Stimulated activated CD4-positive, alpha-beta T cell treated with anti-CD3 and anti-CD28 coated beads, Interleukin-1b, Interleukin-23, amount 100 ng/mL, for 48 hours (primary cell): ENCODE measurements at places on chromosomes 3 and 15.
A peak's percentile ranks its signal among the peaks of the same experiment; 100 is the strongest.

- no peak for DNase-seq
Observed at GRCh38 chr15:93801206-93801605, 430.2 kb upstream of the MCTP2 start.

GRCh38 chr3:50111757-50112156 lies 23.0 kb downstream of the RBM5 start:
- no peak for DNase-seq

- no peak for DNase-seq
Observed at GRCh38 chr3:20125897-20126296, 60.1 kb downstream of the SGO1 start.

DNA sequence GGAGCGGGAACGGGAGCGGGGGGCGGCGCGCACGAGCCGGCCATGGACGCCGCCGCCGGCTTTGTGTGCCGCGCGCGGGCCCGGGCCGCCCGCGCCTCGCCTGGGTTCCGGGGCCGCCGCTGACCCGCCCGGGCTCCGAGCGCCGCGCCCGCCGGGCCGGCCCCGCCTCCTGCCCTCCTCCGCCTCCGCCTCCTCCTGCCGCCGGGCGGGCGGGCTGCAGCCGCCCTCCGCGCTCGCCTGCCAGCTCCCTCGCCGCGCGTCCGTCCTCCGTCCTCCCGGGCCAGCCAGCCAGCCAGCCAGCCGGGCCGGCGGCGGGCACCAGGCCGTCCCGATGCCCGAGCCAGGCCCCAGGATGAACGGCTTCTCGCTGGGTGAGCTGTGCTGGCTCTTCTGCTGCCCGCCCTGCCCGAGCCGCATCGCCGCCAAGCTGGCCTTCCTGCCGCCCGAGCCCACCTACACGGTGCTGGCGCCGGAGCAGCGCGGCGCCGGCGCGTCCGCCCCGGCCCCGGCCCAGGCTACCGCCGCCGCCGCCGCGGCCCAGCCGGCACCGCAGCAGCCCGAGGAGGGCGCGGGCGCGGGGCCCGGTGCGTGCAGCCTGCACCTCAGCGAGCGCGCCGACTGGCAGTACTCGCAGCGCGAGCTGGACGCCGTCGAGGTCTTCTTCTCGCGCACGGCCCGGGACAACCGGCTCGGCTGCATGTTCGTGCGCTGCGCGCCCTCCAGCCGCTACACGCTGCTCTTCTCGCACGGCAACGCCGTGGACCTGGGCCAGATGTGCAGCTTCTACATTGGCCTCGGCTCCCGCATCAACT lies at the start of gene ABHD17C:
Gene ABHD17C (plus strand): TSS at position 212 of the 812 bp plus-strand sequence. CDS start 120 bp downstream, at position 332.
- DNase-seq: peak; percentile 41

DNA sequence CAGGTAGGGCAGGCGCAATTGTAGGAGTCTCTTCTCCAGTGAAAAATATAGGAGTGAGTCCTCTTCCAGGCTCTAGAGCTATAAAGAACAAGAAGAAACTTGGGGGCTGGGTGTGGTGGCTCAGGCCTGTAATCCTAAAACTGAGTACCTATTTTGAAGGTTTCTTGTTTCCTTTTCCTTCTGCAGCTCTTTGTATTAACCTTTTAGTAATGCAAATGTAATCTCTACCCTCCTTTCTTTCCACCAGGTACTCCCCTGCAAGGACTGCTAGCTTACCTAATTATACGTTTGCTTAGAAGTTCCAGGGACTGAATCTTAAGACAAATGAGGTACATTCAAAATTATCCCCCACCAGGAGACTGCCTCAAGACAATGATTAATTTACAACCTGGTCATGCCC lies 75.9 kb downstream of the CD47 start:
- DNase-seq: no peak

DNA sequence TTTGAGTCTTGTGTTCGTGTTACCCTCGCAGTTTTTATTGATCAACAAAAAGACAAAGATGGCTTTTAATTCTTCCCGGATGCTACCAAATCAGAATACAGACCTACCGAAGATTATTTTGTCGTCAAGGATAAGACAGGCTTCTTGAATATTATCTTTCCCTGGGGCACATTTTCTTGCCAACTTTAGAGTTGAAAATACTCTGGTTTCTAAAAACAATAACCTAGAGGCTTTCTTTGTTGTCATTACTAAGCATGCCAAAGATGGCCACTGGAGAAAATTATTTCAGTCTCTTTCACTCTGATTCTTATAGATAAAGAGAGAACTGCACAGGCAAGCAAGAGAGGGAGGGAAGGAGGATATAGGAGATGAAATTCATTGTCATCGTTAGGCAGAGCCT lies 33.9 kb downstream of the OXNAD1 start:
- DNase-seq: no peak

- DNase-seq: peak; percentile 7
Observed at GRCh38 chr15:34616613-34617012, 33.2 kb upstream of the GOLGA8B start.

GRCh38 chr3:64799606-64800005 lies 111.8 kb upstream of the ADAMTS9 start:
- DNase-seq: no peak

- DNase-seq: no peak
Observed at GRCh38 chr3:41239587-41239986, 40.3 kb downstream of the CTNNB1 start.

GRCh38 chr15:87902772-87903426 lies 353.6 kb downstream of the NTRK3 start:
- DNase-seq: no peak

DNA sequence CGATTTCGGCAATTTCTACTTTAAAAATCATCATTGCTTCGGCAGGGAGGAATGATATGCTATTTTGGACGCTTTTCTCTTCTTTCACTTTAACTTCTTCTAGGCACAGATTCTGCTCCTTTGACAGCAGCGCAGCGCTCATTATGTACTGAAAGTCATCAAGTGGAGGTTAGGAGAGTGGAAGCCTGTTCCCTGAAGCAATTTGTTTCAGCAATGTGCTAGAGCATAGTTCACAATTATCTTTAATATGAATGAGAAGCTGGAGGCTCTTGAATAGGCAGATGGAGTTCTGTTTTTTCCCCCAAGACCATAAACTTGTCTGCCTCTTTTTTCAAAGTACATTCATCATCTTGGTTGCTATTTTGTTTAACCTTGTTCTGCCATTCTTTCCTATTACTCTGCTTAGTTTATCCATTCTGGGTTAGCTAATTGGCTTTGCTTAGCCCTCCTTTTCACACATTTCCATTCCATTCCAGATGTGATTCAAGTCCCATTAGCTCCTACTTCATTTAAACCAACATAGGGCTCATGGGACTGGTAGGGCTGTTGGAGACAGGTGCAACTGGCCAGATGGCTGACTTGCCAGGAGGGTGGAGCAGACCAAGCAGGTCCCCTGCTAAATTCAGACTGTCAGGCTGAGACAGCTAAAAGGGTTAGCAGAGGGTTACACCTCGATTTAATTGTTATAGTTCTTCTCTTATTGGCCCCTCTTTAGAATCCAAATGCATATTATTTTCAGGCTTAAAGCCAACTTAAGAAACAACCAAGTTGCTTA lies 534.7 kb upstream of the CBLB start:
- no peak for DNase-seq

DNA sequence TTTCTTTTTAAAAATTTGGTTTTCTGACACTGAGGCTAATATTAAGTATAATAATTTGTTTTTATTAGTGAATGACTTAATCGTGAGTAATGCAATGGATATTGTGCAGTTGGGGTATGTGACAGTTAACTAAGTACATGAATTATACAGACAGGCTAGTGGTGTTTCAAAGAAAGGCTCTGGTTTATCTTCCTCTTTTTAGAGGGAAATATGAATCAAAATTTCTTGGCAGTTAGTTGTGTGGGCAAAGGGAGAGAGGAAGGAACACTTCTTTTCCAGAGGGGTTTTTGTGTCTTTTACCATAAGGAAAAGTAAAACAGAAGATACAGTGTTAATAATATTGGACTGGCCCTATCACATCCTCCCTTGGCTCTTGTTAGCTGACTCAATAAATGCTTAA lies 2.7 kb downstream of the ZNF654 start:
- DNase-seq: no peak

GRCh38 chr3:53845881-53846133 lies 412 bp downstream of the CHDH start:
- no peak for DNase-seq

GRCh38 chr3:154098376-154098775 lies 22.8 kb upstream of the ARHGEF26 start:
- DNase-seq: no peak

DNA sequence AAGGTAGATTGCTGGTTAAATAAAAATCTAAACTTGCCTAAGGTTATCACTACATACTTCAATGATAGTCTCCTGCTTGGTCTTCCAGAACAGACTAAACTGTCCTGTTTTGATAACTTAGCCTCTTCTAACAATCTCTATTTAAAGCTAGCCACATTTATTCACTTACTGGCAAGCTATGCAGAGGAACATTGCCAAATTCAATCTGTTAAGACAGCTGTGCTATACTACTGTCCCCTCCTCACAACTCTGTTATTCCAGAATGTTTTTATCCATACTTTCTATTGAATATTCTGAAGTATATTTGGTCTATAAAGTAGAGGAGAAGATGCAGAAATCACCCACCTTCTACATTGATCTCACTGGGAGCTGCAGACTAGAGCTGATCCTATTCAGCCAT lies 594.0 kb upstream of the CCDC54 start:
- no peak for DNase-seq

GRCh38 chr3:48065035-48065434 lies 48.8 kb upstream of the MAP4 start:
- DNase-seq: no peak

GRCh38 chr3:139099968-139100817 lies 55.5 kb upstream of the PRR23C start:
- DNase-seq: no peak

- DNase-seq: no peak
Observed at GRCh38 chr3:25728101-25728500, 55.1 kb downstream of the NGLY1 start.

DNA sequence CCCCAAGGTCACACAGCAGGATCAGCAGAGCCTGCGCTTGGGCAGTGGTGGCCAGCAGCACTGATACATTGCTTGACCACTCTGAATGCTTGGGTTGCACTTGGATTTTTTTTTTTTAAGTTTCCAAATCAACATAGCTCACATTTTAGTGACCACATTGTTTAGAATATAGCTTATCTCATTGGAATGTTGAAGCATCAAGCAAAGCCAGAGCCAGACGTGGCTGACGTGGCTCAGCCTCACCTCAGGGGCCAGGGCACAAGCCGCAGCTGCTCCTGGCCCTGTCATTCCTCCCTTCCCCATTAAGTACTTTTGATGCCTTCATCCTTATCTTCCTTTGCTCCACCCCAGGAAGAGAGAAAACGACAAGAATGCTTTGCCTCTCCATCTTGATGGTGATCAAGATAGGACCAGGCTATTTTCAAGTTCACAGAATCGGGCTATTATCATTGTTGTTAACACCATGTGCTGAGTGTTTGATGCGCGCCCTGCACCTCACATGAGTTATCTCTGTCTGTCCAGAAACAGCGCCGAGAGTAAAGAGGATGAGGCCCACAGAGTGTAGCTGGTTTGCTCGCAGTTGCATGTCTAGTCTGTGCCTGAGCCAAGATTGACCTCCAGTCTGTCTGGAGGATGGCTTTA lies 75.8 kb downstream of the AAGAB start:
- no peak for DNase-seq

DNA sequence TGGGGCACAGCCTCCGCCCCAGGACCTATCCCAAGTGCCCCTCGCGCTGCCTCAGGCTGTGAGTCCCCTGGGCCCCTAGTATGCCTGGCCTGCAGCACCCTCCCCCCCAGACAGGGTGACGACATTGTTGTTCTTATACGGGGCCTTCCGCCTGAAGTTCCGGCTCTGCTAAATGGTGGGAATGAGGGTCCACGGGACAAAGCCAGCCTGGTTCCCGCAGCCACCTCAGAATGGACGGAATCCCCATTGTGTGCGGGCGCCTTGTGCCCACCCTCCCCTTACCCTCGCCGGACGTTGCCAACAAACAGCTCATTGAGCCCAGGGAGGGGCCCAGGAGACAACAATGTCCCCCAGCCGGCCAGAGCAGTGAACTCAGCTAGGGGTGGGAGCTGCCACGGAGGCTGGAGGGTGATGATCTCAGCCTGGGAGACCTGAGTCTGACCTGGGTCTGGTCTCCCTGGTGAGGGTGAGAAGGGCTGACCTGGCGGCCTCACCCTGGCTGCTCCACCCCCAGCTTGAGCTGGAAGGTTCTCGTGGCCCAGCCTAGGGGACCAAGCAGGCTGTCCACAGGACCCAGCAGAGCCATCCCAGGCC lies 10.2 kb upstream of the DLL4 start:
- no peak for DNase-seq

DNA sequence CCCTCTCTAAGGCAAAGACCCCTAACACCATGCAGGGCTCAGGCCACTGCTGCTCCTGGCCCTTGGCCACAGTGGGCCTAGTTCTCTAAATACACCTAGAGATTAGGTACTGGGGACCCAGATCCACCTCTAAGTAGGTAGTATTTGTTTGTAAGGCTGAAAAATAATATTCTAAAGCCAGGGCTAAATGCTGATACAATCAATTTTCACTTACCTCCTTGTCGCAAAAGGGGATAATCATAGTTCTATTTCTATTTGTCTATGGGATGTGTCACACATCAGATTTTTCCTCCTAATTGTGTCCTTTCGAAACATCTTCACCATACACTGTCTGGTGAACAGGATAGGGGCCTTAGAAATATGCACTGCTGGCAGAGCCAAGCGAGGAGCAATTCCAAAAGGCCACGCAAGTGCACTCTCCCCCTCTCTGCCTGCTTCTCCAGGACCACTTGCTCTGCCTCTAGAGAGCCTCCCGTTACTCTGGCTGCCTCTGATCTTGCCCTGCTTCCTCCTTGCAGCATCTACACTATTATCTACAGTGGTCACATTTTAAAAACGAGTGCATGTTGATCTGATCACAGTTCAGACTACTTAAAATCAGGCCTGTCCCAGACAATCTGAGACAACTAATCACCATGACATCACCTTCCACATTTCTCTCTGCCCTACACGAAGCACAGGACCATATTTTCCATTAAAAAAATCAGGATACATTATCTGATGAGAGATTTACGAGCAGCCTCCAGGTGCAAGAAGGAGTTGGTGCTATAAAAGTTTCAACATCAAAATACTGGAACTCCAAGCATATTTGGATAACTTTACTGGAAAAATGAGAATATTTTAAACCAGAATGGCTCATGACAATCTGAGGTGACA lies 115.4 kb downstream of the MYLK start:
- no peak for DNase-seq

GRCh38 chr3:29143151-29143550 lies 137.7 kb upstream of the RBMS3 start:
- no peak for DNase-seq

GRCh38 chr3:142319094-142319493 lies 93.7 kb upstream of the GK5 start:
- no peak for DNase-seq

DNA sequence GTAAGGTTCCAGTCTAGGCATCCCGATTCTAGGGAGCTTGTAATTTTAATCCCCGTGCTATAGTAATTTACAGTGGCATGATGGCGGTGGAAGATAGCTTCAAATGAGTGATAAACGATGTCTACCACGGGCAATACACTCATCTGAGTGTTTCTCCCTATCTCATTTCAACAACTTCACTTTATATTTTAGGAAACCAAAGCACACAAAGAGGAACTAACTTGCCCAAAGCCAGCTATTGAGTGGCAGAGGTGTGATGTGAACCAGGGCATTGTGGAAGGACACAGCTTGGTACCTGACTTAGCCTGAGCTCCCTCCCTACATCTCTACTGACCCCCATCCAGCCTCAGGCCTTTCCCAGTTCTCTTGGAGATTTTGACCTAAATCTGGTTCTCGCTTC lies 16.9 kb upstream of the FILIP1L start:
- DNase-seq: no peak

GRCh38 chr3:186845756-186846155 lies 3.2 kb downstream of the ADIPOQ start:
- no peak for DNase-seq

- DNase-seq: no peak
Observed at GRCh38 chr3:151926956-151927355, 53.5 kb downstream of the SUCNR1 start.

- DNase-seq: no peak
Observed at GRCh38 chr3:17091910-17092582, 207.3 kb downstream of the PLCL2 start.
